Posterior vena cava (tissue), 2 donors: ENCODE measurements at places on chromosomes 3 and 15. TPM values are rescaled to one million over a fixed set of nuclear protein-coding genes. Genes with fewer than 3 reads are reported as not detected.
A peak's percentile ranks its signal among the peaks of the same experiment; 100 is the strongest.

DNA sequence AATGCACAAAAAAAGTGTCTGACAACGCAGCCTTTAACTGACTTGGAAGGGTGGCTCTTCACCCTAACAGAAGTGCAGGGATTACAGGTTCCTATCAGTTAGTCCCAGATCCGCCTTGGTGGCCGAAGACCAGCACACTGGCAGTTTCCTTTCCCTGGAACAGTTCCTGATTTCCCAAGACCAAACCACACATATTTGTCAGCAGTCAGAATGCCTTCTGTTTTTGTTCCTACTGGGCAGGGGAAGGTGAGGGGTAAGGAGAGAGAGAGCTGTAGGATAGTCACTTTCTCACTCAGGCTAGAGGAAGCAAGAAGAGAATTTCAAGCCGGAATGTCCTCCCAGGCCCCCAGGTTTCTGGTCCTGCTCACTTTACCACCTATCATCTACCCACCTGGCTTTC, 9.2 kb downstream of the CXCR6 start:
- no peak for DNase-seq

GRCh38 chr3:69130689-69131088, 8.3 kb upstream of the LMOD3 start:
- no peak for DNase-seq

GRCh38 chr3:143809121-143809621, 39.1 kb downstream of the SLC9A9 start:
- no peak for DNase-seq

DNA sequence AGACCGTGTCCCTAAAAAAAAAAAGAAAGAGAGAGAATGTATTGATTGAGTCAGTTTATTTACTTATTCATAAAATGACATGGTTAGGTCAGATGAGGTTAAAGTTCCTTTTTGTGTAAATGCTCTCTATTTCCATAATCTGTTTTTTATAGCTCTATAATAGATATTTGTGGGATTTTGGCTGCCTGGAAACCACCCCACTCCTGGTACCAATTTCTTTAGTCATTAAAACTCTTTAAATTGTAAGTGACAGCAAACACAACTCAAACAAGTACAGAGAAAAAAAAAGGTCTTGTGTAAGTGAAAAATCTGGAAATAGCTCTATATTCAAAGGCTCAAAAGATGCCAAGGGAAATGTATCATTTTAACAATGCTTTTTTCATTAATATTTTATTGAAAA, 11.0 kb upstream of the PPP4R2 start:
- DNase-seq = no peak

GRCh38 chr3:9260305-9260704, 10.9 kb upstream of the SRGAP3 start:
- no peak for DNase-seq

- DNase-seq = no peak
Measured at GRCh38 chr3:23900744-23901143, 16.0 kb downstream of the NKIRAS1 start.

DNA sequence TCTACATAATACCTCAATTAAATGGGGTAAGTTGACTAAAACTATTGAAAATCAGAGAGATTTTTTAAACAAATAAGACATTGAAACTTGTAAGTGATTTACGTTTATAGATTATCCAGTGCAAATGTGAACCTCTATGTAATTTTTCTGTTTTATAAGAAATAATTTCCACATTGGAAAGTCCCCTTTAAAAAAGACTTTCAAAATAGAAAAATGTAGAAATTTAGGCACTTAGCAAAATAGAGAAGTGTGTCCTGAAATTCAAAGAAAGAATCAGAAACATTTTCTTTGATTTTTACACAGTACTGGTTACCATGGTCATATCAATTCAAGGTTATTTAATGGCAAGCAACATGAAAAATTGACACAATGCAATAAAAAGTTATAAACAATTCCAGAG, 290.9 kb upstream of the GPR149 start:
- DNase-seq = no peak

GRCh38 chr3:72289692-72290071, 504.7 kb upstream of the PROK2 start:
- DNase-seq = no peak

GRCh38 chr15:63094495-63094931, 27.1 kb upstream of the LACTB start:
- DNase-seq = no peak

DNA sequence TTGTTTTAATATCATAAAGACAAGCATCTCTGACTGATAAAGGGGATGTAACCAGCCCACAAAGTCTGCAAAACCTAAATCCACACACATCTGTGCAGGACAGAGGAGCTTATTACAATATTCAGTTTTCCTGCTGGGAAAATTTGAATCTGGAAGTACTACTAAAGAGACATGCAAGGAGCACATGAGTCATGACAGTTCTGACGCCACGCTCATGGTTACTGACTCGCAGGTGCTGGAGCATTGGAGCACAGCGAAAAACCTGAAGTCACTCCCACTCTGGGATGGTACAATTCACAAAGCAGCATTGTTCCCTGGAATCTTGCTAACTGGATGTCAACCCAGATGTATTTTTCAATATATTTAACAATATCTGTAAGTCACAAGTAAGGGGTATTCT, 7.6 kb upstream of the ISL2 start:
- no peak for DNase-seq

DNA sequence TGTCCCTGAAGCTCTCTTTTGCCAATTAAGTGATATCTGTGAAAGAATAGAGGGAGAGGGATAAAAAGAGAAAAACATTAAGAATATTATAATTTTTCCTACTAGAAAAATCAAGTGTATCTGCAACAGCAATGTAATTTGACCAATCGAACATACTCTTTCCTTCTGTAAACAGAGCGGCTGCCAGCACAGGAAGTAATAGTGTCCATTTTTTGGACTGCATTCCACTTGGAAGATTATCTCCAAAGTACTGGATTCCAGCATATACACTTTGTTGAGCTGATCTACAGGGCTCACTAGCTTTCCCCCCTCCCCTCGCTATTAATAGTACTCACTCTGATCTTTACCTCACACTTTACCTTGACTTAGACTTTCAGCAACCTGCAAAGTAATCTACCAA, 90.4 kb downstream of the SUCLG2 start:
- DNase-seq = no peak

DNA sequence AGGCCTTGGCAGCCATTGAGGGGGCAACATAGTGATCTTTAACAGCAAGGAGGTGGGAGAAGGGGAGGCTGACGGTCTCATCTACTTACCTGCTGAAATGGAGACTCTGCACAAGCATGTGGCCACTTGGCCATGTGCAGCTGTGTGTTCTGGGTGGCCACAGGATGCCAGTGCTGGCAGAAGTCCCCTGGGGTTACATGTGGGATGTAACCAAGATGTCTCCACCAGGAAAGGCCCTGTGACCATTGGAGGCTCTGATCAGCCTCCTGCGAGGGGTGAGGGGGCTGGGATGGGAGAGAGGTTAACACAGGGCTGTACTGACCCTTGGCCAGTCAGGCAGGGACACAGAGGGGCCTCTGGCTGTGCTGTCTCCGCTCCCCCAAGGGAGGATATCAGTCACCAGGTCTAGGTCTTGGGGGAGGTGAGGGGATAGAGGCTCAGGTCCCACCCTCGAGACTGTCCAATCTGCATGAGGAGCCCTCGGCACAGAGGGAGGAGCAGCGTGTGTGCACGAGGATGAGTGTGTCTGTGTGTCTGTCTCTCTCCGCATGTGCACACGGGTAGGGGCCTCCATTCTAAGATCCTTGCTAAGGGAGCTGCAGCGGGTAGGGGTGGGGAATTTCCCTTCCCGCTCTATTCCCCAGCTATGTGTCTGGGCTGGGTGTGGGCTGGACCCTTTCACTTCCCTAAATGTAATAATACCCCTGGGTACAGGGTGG, 19.5 kb downstream of the PRKCD start:
- no peak for DNase-seq

- DNase-seq = no peak
Measured at GRCh38 chr3:23128655-23129054, 74.5 kb upstream of the UBE2E2 start.

- no peak for DNase-seq
Measured at GRCh38 chr15:44468709-44469385, 41.4 kb downstream of the CTDSPL2 start.

DNA sequence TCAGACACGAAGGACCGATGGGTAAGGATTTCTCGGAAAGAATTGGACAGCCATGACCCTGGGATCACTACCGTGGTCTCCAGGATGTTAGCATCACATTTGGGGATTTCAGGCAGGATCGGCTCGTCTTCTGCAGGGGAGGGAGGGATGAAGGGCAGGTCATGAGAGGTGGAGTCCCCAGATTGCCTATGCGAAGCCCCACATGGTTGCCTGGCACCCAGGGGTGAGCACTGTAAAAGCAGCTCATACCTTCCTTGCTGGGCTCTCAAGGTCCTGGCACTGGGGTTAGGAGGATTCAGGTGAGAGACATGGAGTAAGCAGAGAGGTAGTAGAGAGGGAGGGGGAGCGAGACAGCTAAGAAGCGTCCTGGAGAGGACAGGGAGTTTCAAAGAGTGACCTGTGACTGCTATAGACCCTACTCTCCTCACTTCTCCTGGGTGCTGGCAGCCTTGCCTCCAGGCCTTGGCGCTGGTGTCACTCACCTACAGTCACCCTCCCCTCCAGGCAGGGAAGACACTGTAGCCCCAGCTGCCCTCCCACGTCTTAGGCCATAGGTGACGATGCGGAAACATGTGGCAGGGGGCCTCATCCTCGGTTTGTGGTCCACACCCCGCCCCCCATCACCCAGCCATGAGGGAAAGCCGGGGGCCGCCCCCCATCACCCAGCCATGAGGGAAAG, 15.0 kb upstream of the EHD4 start:
- peak; percentile 43 for DNase-seq

DNA sequence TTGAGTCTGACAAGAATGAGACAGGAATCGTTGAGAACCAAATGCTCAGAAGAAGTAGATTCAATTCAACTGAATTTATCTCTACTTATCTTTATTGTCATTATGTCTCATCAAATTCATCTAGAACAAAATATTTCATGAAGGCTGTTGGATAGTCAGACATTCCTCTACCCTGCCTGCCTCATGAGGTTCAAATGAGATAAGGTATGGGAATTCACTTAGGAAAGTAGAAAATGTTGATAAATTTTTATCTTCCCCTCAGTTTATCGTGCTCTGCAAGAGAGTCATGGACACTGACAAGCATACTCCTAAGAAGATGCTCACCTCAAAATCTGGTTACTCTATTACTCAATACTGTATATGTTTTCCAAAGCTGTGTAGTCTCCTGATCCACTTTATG, 149.7 kb upstream of the CDIN1 start:
- DNase-seq = no peak

- peak; percentile 91 for DNase-seq
Measured at GRCh38 chr15:58546635-58547627, 115.1 kb downstream of the LIPC start.

- no peak for DNase-seq
Measured at GRCh38 chr3:14376348-14377043, 25.9 kb upstream of the SLC6A6 start.

GRCh38 chr15:25327686-25328085, 111.1 kb downstream of the UBE3A start:
- no peak for DNase-seq

DNA sequence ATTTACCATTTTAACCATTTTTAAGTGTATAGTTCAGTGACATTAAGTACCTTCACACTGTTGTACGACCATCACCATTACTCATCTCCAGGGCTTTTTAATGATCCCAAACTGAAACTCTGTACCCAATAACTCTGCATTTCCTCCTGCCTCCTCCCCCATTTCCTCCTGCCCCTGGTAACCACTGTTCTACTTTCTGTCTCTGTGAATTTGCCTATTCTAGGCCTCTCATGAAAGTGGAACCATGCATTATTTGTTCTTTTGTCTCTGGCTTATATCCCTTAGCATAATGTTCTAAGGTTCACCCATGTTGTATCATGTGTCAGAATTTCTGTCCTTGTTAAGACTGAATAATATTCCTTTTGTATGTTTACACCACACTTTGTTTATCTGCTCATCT, 154.2 kb downstream of the MECOM start:
- no peak for DNase-seq

DNA sequence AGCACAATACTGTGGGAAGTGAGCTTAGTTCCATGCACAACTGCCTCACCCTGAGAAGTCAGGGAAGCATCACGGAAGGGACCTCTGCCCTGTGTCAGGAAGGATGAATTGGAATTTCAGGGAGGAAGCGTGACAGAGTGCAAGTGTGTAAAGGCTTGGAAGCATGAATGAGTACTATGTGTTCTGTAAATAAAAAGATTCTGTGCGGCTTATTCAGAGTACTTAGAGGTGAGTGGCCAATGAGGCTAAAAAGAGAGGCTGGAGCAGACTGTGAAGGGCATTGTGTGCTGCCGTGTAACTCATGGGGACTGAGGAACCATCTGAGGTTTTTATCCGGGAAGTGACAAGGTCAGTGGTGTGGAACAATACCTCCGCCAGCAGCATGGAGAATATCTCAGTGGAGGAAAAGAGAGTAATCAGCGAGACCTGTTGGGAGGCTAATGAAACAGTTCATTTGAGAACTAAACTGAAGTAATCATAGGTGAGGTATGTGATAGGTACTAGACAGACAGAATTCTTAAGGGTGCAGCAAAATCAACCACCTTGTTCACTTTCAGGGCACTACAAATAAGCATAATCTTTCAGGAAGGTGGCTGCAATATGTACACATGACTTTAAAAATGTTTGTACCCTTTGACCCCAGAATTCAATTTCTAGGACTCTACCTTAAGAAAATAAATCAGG, 64.9 kb upstream of the SPRED1 start:
- no peak for DNase-seq

DNA sequence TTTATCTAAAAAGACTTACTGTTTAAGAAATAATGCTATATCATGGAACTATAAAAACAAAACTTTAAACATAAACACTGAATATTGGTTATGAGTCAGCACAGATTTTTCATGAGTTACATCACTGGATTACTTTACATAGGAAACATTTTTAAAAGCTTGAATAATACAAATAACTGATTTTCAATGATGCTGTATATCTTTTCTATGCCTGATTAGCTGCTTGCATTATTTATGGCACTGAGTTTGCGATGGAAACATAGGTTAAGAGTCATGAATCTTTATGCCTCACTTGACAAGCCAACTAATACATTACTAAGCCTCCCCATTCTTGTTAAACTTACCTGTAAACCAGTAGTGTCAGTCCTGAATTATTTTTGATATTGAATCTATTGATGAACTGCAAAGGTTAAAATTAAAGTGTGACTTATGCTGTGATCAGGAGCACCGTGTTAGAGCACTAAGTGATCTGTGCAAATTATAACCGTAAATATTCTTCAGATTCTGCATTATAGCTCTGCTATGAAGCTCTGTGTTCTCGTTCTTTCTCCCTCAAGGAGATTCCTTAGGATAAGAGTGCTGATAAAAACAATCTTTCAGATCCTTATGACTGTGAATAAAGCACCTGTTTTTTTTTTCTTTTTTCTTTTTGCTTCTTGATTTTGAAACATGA, 437.3 kb upstream of the BCHE start:
- no peak for DNase-seq

Gene CHRNA7
- 3.0 TPM for total RNA-seq

Gene LMAN1L
- not detected for total RNA-seq

Gene SLC22A13
- 0.48 TPM for total RNA-seq

Gene PXYLP1
- 13.8 TPM for total RNA-seq

Gene ZPLD1
- total RNA-seq = 1.5 TPM

Gene GPR149
- not detected for total RNA-seq

Gene CIB2
- total RNA-seq = 5.1 TPM

Gene ZNF501
- total RNA-seq = 8.1 TPM

Gene NAALADL2
- 18.2 TPM for total RNA-seq

Gene TMEM40
- total RNA-seq = not detected

Gene AADAC
- total RNA-seq = 0.42 TPM
